CD4-positive, CD25-positive, alpha-beta regulatory T cell (primary cell): ENCODE measurements at places on chromosomes 7 and 10. TPM values are rescaled to one million over a fixed set of nuclear protein-coding genes. Genes with fewer than 3 reads are reported as not detected.

DNA sequence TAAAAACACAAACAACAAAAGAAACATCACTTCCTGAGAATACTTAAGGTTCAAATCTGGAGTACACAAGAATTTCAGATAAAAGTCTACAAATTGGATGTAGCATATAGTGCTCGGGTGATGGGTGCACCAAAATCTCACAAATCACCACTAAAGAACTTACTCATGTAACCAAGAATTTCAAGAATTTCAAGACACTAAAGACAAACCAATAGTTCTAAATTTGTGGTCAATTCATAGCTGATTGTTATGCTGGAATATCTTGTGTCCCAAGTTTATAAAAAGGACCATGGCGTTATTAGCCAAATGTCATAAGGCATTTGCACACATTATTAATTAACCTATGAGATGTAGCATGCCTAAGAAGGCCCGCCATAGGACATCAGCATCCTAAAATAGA, 1204.1 kb upstream of the AUTS2 start:
- no peak for DNase-seq
- H3K36me3 ChIP-seq = no peaks in the 10 kb centered on the region
- H3K27ac ChIP-seq = no peak overlapping the region
- no peak overlapping the region for H3K4me3 ChIP-seq
- H3K4me1 ChIP-seq = no peaks in the 10 kb centered on the region
- no peaks in the 10 kb centered on the region for H3K27me3 ChIP-seq

- peak overlapping the region; percentile 96 for H3K4me3 ChIP-seq
- peaks cover 1% of the 10 kb centered on the region for H3K27me3 ChIP-seq
- H3K36me3 ChIP-seq = no peaks in the 10 kb centered on the region
- H3K4me1 ChIP-seq = peaks cover 16% of the 10 kb centered on the region
- DNase-seq = no peak
- H3K27ac ChIP-seq = peak overlapping the region; percentile 67
These were observed 92.0 kb downstream of the ZFAND4 start for GRCh38 chr10:45580371-45581215.

DNA sequence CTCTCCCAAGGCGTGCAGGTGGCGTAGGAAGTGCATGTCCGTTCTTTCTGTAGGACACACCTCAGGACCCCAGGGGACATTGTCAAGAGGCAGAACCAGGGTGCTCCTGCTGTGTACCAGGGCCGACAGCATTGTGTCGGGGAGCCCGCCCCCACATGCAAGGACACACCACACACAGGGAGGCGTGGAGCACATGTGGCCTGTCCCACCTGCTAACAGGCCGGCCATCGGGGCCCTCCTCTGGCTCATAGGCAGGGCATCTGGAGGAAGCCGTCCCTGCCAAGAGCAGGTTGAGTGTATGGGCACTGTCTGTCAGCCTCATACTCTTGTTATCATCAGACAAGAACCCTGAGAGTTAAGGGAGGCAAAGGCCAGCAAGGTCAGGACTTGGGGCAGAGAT, 12.7 kb downstream of the RET start:
- H3K4me3 ChIP-seq = no peak overlapping the region
- H3K27ac ChIP-seq = no peak overlapping the region
- no peaks in the 10 kb centered on the region for H3K4me1 ChIP-seq
- no peaks in the 10 kb centered on the region for H3K36me3 ChIP-seq
- no peaks in the 10 kb centered on the region for H3K27me3 ChIP-seq

DNA sequence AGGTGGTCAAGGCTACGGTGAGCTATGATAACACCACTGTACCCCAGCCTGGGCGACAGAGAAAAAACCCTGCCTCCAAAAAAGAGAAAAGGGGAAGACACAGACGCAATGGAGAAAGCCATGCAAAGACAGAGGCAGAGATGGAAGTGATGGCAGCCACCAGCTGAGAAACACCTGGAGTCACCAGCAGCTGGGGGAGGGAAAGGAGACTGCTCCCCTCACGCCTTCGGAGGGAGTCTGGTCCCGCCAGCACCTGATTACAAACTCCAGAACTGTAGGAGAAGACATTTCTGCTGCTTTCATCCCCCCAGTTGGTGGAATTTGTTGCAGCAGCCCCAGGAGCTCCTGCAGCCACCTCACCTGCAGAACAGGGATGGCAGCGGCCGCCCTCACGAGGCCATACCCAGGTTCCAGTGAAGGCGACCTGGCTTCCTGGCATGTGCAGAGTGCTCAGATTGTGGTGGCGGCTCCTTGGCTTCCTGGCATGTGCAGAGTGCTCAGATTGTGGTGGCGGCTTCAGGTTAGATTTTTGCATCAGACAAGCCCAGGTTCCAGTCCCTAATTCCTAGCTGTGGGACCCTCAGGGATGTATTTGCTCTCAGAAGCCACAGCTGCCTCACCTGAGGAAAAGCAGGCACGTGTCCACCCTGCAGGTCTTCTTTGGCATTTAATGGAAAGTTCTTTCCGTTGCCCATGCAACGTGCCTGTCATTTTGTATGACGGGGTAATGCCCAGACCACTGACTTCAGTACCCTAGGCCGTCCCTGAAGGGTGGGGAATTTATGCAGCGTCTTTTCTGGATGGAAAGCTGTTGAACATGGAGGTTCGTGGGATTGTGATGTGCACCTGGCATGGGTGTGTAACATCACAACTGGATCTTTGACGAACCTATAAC, 182.9 kb downstream of the EBF3 start:
- H3K27me3 ChIP-seq = no peaks in the 10 kb centered on the region
- no peak overlapping the region for H3K4me3 ChIP-seq

- peaks cover 22% of the 10 kb centered on the region for H3K36me3 ChIP-seq
- no peak for DNase-seq
- H3K4me1 ChIP-seq = peaks cover 16% of the 10 kb centered on the region
- H3K27me3 ChIP-seq = no peaks in the 10 kb centered on the region
These were observed 10.6 kb downstream of the SAP25 start for GRCh38 chr7:100563100-100563564.

GRCh38 chr10:47287805-47288204, 12.2 kb upstream of the GDF10 start:
- no peak overlapping the region for H3K4me3 ChIP-seq
- no peaks in the 10 kb centered on the region for H3K27me3 ChIP-seq
- DNase-seq = no peak

- no peaks in the 10 kb centered on the region for H3K27me3 ChIP-seq
- H3K27ac ChIP-seq = no peak overlapping the region
- no peaks in the 10 kb centered on the region for H3K36me3 ChIP-seq
- H3K4me3 ChIP-seq = no peak overlapping the region
- DNase-seq = no peak
These were observed 78.6 kb downstream of the ARL5B start for GRCh38 chr10:18737841-18738240.

DNA sequence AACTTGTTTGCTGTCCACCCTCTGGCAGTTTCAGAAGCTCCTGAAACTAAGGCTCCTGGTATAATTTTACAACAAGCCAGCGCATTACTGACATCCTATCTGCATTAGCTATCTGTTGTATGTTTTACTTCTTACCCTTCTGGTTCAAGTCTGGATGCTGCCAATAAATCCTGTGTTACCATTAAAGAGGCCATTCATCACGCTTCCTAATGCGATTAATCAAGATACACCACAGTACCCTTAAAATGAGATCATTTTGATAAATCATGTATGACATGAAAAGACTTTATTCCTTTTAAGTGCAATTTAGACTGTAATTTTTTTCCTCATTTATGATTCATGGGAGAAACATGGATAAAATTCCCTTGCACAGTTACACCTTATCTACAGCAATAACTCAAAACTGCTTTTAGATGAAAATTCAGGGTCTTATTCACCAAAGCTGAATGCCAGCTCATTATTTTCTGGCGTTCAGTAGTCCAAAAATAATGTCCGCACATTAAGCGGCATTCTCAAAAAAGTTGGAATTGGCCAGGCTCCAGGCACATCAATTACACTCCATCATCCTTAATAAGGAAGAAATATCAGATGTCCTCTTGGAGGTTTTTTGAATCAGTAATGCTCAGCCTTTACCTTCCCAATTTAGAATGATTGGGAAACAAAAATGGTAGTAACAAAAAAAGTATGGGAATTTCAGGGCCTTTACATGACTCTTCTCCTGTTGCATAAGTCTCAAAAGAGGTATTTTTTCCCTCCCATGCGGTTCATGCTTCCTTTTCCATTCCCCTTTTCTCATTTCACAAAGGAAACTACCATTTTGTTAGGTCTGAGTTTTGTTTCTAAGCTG, 878.5 kb downstream of the LRMDA start:
- DNase-seq = no peak
- H3K27ac ChIP-seq = no peak overlapping the region
- no peak overlapping the region for H3K4me3 ChIP-seq
- no peaks in the 10 kb centered on the region for H3K27me3 ChIP-seq
- H3K4me1 ChIP-seq = no peaks in the 10 kb centered on the region

DNA sequence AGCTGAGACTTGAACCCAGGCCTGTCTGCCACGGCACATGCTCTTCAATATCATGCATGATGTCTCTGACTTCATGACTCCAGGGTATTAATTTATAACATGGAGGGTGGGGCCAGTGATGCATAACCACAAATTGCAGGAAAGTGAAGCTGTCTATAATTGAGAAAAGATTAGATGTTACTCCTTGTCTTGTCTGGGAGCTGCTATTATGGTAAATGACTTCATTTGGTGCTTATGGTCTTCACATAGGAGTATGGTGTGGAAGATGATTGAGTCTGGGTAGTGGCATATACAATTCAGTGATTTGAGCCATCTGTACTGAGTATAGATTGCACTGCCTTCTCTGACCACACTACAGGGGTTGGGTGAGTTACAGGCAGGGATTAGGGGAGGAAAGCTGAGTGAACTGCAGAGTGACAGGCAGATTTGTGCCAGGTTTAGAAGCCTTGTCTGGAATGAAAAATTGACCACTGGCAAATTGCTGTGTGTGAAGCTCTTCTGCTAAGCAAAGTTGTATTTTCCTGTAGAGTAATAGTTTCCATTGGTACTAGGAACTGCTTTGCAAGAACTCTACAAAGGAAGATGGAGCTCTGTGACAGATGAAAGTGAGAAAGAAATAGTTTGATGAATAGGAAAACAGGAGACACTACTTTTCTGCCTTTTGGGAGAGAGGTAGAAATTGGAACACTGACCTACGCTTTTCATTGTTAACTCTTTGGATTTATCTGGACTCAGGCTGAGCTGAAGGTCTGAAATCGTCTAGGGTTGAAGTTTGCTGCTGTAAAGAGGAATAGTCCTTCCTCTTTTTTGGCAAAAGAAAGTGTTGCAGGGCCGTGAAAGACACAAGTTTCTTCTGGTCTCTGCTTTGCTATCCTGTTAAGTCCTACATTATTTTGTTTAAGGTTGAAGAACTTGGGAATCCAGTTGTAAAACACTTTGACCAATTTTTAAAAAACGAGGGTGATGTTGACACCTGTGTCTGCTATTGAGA, 2.7 kb downstream of the SND1 start:
- H3K4me1 ChIP-seq = peaks cover 27% of the 10 kb centered on the region
- no peak overlapping the region for H3K4me3 ChIP-seq
- DNase-seq = no peak
- H3K27me3 ChIP-seq = no peaks in the 10 kb centered on the region
- H3K27ac ChIP-seq = no peak overlapping the region

DNA sequence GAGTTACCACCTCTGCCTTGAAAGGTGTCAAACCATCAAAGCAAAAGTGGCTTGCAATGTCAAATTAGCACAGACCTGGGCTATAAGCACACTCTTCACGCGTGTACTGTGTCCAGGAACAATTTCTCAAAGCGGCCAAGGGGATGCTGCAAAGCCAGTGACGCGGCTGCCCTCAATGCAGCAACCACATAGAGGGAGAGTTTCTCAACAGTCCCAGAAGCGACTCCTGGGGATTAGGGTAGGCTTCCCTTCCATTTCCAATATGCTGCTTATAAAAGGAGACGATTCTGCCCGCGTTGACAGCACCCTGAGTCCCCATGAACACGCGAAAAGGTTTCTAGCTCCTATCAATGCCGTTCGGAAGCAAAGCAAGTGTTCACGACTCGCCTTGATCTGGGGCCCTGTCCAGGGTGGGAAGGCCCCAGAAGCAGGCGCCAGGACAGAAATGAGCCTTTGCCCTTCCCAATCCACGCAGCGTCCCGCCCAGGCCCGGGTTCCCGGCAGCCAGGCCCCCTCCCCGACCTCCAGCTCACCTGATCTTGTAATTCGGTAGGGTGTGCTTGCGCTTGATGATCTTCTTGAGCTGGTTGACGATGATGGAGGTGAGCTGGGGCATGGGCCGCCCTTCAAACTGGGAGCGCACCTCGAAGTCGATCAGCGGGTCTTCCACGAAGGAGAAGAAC, 1.3 kb downstream of the PDZD8 start:
- peak overlapping the region; percentile 87 for H3K4me3 ChIP-seq
- no peak for DNase-seq
- H3K4me1 ChIP-seq = peaks cover 44% of the 10 kb centered on the region

GRCh38 chr7:510131-510481, 9.5 kb downstream of the PDGFA start:
- no peaks in the 10 kb centered on the region for H3K36me3 ChIP-seq
- no peak overlapping the region for H3K27ac ChIP-seq
- H3K4me1 ChIP-seq = no peaks in the 10 kb centered on the region
- no peak for DNase-seq

GRCh38 chr10:5723692-5724091, 39.1 kb downstream of the TASOR2 start:
- no peaks in the 10 kb centered on the region for H3K27me3 ChIP-seq
- no peak overlapping the region for H3K4me3 ChIP-seq
- H3K4me1 ChIP-seq = peaks cover 3% of the 10 kb centered on the region
- no peak overlapping the region for H3K27ac ChIP-seq
- DNase-seq = no peak
- H3K36me3 ChIP-seq = peaks cover 56% of the 10 kb centered on the region

GRCh38 chr10:72006026-72006425, 41.8 kb downstream of the CHST3 start:
- DNase-seq = no peak
- no peaks in the 10 kb centered on the region for H3K36me3 ChIP-seq
- no peaks in the 10 kb centered on the region for H3K27me3 ChIP-seq
- H3K27ac ChIP-seq = no peak overlapping the region

- H3K27ac ChIP-seq = no peak overlapping the region
- H3K4me1 ChIP-seq = no peaks in the 10 kb centered on the region
- H3K4me3 ChIP-seq = no peak overlapping the region
- H3K36me3 ChIP-seq = no peaks in the 10 kb centered on the region
These were observed 2.8 kb upstream of the DEPP1 start for GRCh38 chr10:44981172-44982113.

DNA sequence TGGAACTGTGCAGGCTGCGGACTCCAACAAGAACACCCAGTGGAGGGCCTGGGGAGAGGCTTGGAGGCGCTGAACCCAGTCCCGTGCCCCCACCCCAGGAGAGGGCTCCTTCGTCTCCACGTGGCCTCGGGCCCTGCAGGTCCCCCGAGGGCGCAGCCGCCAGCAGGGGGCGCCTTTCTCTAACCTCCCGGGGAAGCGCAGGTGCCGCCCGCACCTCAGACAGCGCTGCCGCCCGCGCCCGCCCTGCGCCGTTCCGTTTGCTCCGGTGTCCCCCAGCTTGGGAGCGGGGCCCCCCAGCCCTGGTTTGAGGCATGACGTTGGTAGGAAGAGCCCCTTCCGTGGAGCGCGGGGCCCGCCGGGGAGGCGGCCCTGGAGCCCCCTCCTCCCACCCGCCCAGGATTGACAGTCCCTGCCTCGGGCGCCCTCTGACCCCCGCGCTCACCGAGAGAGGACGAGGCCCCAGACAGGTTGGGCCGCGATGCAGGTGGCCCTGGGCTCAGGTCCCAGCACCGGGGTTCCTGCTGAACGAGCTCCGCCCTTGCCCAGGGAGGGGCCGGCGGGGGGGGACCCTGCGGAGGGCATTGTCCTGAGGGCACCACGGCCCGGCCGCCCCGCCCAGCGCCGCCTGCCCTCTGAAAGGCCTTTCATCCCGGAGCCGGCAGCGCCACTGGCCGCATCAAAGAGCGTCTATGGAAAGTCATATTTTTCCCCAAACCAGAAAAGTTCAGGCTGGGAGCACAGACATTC, 42.8 kb downstream of the FOXL3 start:
- peak; percentile 79 for DNase-seq
- no peaks in the 10 kb centered on the region for H3K36me3 ChIP-seq
- H3K27ac ChIP-seq = no peak overlapping the region
- H3K27me3 ChIP-seq = no peaks in the 10 kb centered on the region

The NRP1 gene
- total RNA-seq = not detected

The SEMA3D gene
- not detected for total RNA-seq

The CHRM2 gene
- total RNA-seq = not detected
